ENCODE measurements at places on chromosomes 7 and 10.

DNA sequence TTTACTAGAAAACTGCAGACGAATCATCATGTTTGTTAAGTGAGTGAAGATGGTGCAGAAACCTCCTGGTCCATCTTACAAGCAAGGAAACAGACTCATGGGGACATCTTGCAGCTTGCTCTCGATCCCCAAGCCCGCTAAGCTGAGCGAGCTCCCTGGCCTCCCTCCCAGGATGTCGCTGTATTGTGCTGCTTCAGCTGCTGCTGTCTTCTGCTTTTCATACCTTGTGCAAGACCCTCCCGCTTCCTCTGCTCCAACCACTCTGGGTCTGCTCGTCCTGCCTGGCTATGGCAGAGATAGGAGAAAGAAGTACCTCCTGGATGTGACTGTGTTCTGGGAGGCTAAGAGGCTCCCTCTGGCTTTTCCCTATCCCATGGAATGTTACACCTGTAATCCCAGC lies 285.2 kb upstream of the FZD8 start:
- no peak for DNase-seq

DNA sequence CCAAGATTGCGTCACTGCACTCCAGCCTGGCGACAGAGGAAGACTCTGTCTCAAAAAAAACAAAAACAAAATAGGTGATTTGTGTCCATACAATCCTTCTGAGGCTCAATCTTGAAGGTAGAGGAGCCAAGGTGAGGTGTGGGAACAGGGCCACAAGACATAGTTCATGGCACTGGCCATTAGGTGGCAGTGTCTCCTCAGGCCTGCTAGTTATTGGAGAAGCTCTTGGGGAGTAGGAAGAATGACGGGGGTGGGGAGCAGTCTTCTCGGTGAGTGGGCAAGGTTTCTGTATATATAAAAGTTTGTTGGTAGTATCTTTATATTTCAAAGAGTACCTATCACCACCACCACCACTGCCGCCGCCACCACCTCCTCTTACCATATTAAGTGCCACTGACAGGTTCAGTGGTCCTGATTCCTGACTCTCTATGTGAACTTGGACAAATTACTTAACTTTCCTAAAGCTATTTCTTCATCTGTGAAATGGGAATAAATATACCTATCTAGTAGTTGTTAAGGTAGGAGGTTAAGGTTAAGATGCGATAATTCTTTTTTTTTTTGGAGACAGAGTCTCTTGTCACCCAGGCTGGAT lies 24.0 kb downstream of the CCSER2 start:
- peak; percentile 69 for DNase-seq

- no peak for DNase-seq
Observed at GRCh38 chr10:80172896-80173295, 32.4 kb downstream of the ANXA11 start.

- DNase-seq, result no peak
Observed at GRCh38 chr7:25037325-25037724, 57.3 kb upstream of the OSBPL3 start.

- DNase-seq, result no peak
Observed at GRCh38 chr10:87761892-87762291, 56.1 kb downstream of the ATAD1 start.

GRCh38 chr7:99679400-99680191 lies at the start of gene CYP3A5:
CYP3A5 (minus strand) TSS chr7:99679996; CDS start chr7:99679896, 100 bp downstream.
- peak; percentile 23 for DNase-seq

- DNase-seq, result no peak
Observed at GRCh38 chr7:124674451-124674850, 91.1 kb downstream of the GPR37 start.

DNA sequence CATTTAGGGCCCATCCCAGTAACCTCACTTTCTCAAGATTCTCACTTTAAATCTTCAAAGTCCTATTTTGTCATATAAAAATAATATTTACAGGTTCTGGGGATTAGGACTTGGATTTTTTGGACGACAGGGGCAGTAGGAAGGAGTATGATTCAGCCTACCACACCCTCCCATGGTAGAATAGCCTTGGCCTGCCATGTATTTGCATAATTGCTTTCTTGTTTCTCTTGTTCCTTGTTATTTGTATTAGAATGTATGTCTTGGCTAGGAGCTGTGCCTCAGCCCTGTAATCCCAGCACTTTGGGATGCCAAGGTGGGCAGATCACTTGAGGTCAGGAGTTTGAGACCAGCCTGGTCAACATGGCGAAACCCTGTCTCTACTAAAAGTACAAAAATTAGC lies 92.5 kb downstream of the ELAPOR2 start:
- DNase-seq, result no peak

DNA sequence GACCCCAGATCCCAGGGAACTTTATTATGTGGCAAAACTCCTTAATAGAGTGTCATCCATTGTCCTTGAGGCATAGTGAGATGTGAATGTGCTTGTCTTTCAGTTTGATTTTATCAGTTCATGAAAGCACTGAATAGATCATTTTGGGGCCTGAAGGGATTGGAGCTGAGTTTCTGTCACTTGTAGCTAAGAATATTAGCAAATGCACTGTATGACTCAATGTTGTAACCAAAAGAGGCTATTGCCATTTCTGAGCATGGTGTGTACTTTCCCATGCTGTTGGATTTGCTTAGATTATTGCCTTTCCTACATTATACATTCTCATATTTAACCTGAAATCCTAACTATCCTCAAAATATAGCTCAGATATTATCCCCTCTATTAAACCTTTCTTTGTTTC lies 130.4 kb downstream of the PRKG1 start:
- no peak for DNase-seq

GRCh38 chr10:69890065-69890847 lies 88.5 kb downstream of the COL13A1 start:
- no peak for DNase-seq

DNA sequence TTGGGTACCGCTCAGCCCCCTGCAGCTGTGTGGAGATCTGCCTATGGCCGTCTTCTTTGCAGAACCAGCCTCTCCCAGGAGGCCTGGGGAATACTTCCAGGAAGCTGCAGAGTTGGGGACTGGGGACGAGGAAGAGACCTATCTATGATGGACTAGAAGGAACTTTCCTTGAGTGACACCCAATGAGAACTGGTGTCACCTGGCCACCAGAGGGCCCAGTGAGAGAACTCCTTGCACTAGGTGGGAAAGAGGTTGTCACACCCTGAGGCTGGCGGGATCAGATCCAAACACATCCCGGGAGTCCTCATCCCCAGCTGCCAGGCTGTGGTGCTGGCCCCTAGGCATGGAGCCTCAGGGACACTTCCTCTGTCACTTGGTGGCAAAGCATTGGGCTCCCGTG lies 4.9 kb upstream of the GRID2IP start:
- DNase-seq, result no peak

DNA sequence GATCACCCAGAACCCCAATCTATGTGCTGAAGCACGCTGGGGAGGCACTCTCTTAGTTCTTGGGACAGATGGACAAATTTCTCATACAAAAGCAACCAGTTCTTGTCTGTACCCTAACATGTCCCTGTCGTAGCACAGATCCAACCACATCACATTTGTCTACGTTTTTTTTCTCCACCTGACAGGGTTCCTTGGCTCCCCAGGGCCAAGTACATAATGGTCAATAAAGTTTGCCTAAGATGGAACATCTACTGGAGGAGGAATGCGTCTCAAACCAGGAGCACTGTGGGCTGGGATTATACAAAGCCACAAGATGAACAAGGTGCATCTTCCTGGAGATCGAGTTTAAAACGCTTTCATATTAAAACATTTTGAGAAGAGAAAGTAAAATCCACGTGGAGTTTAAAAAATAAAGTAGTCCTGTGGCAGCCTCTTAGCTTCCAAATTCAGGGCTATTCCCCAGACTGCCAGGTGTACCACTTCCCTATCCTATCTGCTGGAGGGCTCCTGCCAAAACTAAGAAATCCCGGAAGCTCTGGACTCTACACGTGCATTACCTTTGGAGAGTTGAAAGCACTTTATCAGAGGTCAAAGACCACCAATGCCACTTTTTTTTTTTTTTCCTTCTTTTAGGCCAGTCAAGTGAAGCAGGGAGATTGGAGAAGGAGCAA lies 1.4 kb downstream of the TMEM243 start:
- no peak for DNase-seq

DNA sequence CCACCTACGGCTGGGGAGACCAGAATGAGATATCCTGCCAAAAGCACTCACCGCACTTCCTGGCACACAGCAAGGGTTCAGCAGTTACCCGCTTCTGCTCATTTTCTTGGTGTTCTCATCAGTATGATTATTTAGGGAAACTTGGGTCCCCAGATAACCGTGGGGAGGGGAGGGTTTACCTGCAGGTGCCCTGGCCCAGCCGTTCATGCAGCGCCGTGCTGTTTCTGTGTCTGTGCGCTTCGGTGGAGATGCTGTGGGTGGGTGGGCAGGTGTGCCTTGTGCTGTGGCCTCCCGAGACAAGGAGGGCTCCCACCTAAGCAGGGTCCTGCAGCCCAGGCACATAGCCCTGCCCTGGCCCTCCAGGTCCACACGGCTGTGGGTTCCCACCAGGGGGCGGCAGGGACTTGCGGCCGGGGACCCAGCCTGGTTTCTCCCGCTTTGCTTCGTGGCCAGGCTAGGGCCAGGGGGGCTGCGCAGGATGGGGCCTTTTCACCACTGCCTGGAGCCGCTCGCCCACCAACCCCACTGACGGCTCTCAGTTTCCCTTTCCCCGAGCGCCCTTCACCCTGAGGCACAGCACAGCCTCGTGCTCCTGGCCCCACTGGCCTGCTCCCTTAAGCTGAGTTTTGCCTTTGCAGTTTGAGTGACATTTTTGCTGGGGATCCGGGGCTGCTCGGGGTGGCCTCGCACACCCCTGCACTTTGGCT lies 78.5 kb downstream of the LHPP start:
- DNase-seq, result peak; percentile 77

GRCh38 chr7:156209087-156209486 lies 396.8 kb upstream of the SHH start:
- DNase-seq, result no peak

- DNase-seq, result no peak
Observed at GRCh38 chr10:91642831-91643692, 10.2 kb upstream of the PPP1R3C start.

- DNase-seq, result no peak
Observed at GRCh38 chr7:137790828-137791227, 55.9 kb downstream of the DGKI start.

- no peak for DNase-seq
Observed at GRCh38 chr7:142851919-142852318, 3.0 kb upstream of the EPHB6 start.

- DNase-seq, result no peak
Observed at GRCh38 chr10:92747600-92747999, 57.8 kb downstream of the HHEX start.

DNA sequence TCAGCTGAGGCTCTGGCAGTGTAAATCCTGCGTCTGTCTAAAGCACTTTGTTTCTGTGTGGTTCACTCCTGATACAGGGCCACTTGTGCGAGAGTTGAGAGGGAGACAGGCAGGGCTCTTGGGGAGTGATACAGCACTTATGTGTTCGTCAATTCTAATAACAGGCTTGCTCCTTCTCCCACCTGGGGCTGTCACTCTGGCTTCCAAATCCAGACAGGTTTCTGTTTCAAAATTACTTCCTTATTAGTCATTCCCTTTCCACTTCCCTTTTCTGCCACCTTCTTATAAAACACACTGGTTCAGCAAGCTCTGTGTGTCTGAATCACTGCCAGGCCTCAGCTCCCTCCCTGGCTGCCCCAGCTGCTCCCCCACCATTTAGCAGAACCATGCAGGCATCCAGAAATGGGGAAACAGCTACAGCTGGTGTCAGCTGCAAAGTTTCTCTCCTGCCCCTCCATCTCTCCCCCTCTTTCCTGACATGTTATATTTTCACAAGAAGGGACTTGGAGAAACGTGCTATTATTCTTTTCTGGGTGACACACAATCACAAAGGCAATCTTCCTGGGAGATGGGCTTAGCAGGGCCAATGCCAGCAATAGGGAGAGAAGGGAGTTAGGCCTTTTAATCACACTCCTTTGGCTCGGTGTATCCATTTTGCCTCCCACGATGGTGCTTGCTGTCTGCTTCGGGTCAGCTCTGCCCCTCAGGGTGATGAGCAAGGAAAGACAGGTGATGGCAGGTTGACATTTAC lies 58.4 kb upstream of the ZNRF2 start:
- no peak for DNase-seq

DNA sequence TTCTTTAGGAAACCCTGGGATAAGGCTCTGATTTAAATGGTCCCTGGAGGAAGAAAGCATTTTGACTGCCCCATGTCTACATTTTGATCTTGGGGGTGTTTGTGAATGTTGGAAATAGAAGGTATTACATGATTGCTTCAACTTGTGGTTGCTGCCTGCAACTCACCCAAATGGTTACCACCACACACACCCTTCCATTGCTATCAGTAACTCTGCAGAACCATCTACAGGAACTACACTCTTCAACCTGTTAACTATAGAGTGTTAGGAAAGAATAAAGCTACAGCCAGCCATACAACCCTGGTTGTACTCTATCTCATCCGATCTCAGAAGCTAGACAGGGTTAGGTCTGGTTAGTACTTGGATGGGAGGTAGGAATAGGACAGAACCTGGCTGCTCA lies 71.2 kb downstream of the APBB1IP start:
- DNase-seq, result no peak

GRCh38 chr10:69486922-69487730 lies 35.9 kb downstream of the TSPAN15 start:
- no peak for DNase-seq

DNA sequence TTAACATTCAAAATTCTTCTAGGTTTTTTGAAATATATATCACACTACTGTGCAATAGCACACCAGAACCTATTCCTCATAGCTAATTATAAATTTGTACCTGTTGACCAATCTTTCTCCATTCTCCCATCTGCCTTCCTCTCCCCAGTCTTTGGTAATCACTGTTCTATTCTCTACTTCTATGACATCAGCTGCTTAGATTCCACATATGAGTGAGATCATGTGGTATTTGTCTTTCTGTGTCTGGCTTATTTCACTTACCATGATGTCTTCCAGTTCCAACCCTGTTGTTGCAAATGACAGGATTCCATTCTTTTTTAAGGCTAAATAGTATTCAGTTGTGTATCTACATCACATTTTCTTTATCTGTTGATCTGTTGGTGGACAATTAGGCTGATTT lies 54.4 kb upstream of the CCDC6 start:
- no peak for DNase-seq

GRCh38 chr7:143811-144453 lies 48.4 kb upstream of the FAM20C start:
- DNase-seq, result no peak

DNA sequence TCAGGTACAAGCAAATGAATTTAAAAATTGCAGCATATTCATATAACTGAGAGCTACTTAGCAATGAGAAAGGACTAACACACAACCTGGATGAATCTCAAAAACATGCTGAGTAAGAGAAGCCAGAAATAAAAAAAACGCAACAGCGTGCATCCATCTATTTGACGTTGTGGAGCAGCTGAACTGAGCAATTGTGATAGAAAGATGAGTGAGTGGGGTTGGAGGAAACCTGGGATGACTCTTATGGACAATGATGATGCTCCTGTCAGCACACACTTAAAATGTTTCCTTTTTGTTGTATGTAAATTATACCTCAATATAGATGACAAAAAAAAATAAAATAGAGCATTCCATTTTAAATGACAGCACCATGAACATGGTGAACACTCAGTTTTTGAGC lies 36.0 kb upstream of the AKR1E2 start:
- no peak for DNase-seq

DNA sequence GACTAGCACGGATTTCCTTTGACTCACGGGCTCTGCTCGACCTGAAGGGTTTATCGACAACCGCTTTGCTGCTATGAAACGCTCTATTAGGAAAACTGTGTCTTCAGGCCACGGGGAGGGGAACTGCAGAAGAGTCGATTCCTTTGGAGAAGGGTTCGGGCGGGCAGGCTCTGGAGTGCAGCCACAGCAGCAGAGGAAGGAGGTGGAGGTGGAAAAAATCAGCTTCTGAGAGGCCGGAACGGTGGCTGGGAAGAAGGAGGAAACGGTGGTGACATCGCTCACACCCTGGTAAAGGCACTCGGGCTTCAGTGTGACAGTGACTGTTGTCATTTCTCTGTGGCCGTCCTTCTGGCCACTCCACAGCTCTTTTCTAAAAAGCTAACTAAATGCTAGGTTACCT lies 64.6 kb upstream of the MGMT start:
- DNase-seq, result no peak
